ENCODE measurements at places on chromosomes 7 and 10.

DNA sequence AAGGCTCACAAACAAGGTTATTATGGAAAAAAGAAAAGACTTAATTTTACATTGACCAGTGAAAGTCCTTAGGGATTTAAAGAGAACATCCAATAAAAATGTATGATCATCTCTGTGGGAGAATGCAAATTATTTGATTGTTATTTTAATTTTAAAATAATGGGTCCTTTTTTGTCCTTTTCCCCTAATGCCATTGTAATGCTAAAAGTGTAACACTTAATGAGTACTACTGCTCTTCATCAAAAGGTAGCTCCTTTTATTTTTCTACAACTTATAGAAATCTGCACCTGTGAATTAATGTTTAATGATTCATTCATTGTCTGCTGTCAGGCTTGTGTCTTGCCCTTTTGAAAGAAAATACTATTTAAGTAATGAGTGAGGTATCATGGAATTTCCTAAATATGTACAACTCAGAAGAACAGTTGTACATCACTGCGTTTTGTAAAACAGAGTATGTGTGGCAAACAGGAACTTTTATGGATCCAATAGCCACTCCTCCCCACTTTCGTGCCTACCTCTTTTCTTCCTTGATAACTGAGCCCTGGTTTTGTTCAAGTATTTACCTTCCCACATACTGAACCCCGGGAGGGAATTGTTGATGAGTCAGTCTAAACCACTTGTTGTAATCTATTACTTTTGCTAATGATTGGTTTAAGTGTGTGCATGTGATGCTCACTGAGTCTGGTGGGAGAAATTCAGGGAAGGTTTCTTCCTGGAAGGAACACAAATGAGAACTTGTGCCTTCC lies 19.9 kb upstream of the TRUB1 start:
- no peak for DNase-seq

- DNase-seq: no peak
Observed at GRCh38 chr10:870564-871166, 60.8 kb downstream of the LARP4B start.

GRCh38 chr7:80883154-80884025 lies 35.5 kb downstream of the SEMA3C start:
- no peak for DNase-seq

DNA sequence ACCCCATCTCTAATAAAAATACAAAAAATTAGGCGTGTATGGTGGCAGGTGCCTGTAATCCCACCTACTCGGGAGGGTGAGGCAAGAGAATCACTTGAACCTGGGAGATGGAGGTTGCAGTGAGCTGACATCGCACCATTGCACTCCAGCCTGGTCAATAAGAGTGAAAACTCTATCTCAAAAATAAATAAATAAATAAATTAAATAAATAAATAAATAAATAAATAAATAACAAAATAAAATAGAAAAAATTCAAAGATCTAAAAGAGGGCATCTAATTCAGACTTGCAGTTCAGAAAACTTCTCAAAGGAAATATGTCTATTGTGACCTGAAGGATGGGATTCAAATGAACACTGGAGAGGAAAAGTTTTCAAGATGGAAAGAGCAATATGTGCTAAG lies 1085.1 kb downstream of the SORCS3 start:
- DNase-seq: no peak

GRCh38 chr7:44894888-44895580 lies 9.7 kb upstream of the PURB start:
- DNase-seq: no peak

- DNase-seq: no peak
Observed at GRCh38 chr7:23022258-23022769, 8.4 kb upstream of the HYCC1 start.

GRCh38 chr10:125788156-125789034 lies 12.8 kb upstream of the MMP21 start:
- DNase-seq: no peak

DNA sequence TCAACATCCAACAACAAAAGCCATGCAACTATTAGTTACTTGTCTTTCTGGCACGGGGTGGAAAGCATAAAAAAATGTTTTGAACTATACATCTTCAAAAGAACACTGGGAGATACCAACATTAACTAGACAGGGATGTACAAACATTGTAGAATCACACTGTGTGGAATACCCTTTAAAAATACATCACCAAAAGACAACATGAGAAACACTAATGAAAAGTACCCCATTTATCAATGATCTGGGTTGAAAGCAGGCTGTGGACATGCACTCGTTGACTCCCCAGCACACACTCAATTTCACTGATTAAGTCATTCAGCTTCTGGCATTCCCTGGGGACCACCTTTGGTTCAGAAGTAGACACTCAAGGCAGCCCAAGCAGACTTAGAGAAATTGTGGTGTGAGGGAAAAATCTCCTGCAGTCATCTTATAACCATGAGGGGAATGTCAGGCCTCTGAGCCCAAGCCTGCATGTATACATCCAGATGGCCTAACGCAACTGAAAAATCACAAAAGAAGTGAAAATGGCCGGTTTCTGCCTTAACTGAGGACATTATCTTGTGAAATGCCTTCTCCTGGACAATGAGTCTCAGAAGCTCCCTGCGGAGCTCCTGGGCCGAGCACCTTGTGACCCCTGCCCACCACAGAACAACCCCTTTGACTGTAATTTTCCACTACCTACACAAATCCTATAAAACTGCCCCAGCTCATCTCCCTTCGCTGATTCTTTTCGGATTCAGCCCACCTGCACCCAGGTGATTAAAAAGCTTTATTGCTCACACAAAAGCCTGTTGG lies 53.0 kb downstream of the CACUL1 start:
- DNase-seq: no peak

DNA sequence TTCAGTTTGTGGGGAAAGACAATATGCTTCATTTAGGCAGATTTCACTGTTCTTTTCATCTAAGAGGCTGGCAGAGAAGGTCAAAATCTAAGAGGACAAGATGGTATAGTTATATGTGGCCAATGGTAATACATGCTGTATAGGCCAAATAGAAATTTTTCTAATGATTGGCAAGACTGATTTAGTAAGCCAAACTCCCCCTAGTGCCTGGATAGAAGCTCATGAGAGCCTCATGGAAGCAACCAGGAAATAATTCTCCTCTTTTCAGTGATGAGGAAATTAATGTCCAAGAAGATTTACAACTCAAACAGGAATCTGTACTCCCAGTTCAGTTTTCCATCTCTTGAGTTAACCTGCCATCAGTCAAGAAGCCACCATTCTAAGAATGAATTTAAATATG lies 253.6 kb upstream of the PHF14 start:
- DNase-seq: no peak

- DNase-seq: no peak
Observed at GRCh38 chr10:12022580-12023257, 19.9 kb downstream of the UPF2 start.

GRCh38 chr7:139169816-139170215 lies 60.3 kb upstream of the ZC3HAV1 start:
- DNase-seq: no peak

GRCh38 chr10:75922435-75922834 lies 491.0 kb downstream of the LRMDA start:
- DNase-seq: no peak

- no peak for DNase-seq
Observed at GRCh38 chr10:31142026-31142425, 110.4 kb upstream of the ZNF438 start.

DNA sequence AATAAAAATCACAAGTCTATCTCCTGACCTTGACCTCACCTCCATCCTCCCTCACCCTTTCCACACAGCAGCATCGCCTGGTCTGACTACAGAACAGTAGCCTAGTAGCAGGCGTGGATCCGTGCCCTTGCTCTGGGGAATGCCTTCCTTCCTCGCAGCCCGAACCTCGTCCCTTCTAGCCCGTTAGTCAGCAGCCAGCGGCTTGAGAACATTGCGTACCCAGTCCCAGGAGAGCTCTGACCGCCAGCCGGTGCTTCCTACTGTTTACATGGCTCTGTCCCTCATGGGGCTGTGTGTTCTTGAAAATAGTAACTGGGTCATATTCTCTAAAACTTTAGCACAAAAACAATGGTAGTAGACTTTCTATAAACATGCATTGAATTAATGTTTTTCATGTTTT lies 682.7 kb upstream of the IGFBP3 start:
- DNase-seq: no peak

- DNase-seq: no peak
Observed at GRCh38 chr10:110209454-110209925, 2.1 kb downstream of the MXI1 start.

DNA sequence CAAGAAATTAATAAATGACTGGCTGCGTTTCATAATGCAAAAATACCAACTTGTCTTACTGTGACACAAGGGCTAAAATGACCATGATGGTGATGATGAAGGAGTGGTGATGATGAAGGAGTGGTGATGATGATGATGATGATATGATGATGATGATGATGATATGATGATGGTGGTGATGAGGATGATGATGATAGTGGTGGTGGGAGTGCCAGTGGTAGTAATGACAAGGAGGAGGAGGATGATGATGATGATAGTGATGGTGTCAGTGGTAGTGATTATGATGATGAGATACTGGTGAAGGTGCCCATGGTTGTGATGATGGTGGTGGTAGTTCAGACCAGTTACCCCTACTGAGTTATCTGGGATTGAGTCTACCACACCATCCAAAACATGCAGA lies 265.9 kb downstream of the FGFR2 start:
- DNase-seq: no peak

DNA sequence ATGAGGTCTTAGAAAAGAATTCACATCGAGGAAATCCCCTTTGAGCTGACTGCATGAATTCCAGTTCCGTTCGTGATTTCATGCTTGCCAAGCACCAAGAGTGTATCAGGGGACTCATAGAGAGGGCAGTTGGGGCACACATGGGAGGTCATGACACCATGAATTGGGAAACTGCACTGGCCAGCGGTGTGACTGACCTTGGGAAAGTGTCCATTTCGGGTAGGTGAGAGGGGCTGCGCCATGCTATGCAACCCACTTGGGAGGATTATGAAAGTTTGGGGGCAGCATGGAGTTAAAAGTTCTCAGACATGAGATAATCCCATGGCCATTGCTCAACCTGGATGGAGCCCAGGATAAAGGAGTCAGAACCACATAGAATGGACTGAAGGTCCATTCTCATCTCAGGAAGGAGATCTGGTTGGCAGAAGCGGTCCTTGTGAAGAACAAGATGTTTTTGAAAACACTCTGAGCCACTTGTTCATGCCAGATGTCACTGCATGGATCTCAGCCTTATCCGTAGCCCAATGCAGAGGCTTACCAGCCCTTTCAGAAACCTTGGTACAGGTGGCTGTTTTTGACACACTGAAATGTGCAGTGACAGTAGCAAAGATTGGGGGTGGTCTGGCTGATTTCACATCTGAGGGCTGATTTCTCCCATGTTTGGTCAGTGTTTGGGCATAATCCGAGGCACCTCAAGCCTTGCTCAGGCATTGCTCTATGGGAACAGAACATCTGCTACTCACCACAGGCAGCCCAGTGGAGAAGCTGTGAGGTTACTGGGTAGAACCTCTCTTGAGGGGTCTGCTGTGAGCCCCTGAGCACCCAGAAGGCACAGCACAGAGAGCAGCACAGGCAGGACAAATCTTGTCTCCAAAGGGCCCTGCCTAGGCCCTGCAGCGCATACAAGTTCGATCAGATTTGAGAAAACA lies 252.3 kb downstream of the CXCL12 start:
- no peak for DNase-seq

DNA sequence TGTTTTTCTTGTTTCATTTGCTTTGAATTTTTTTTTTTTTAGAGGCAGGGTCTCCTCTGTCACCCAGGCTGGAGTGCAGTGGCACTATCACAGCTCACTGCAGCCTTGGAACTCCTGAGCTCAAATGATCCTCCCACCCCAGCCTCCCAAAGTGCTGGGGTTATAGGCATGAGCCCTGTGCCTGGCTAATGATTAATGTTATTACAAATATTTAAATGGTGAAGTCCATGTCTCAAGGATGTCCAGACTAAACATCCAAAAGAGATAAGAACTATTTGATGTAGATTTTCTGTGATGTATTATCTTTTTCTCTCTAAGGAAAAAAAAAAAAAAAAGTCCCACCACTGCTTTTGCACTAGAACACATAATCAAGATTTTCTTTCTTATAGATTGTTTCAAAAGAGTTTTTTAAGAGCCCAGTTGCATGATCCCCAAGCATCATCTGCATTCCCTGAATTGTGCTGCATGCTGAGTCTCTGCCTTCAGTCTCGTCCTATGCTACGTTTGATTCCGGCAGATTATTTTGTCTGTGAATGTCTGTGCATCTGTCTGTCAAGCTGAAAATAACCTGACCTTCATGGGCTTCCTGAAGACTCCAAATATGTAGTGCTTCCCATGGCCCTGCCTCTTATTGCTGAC lies 33.4 kb downstream of the MACROH2A2 start:
- DNase-seq: no peak

GRCh38 chr7:135943134-135943879 lies 33.9 kb downstream of the MTPN start:
- DNase-seq: no peak

DNA sequence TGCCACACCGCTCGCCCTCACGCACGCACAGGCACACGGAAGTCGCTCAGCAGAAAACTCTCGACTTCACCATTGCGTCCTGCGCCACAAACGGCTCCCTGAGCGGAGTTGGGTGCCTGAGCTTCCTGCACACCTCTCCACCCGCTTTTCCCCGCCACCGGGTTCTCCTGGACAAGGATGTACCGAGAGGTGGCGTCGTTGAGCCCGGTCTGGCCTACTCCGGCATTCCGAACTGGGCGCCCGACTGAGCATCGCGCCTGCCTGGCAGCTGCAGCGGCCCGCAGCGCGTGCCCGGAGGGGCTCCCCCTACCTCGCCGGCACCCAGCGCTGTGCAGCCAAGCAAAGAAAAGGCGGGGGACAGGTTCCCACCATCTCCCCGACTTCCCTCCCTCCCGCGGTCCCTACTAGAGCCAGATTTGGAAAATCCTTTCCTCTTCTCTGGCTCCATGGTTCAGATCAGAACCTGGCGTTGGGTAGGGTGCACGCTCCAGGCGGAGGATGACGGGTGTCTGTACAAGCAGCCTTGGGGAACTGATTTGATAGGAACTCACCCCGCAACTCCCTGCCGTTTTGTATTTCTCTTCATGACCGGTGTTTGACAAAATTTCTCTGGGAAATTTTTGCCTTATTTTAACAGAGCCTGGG lies 1.7 kb downstream of the SORCS3 start:
- no peak for DNase-seq

- no peak for DNase-seq
Observed at GRCh38 chr7:39979406-39980073, 29.5 kb downstream of the CDK13 start.

- DNase-seq: no peak
Observed at GRCh38 chr7:54864663-54865062, 105.7 kb upstream of the SEC61G start.

- DNase-seq: no peak
Observed at GRCh38 chr10:97376413-97376812, 24.7 kb downstream of the RRP12 start.

DNA sequence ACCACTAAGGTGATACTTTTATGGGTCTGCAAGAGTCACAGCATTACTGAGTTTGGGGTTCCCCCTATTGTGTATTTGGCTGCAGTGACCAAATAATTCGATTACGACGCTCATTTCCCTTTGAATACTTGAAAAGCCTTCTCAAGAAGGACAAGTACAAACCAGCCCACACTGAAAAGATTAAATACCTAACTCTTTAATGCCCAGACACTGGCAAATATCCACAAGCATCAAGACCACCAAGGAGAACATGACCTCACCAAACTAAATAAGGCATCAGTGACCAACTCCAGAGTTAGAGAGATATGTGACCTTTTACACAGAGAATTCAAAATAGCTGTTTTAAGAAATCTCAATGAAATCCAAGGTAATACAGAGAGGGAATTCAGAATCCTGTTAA lies 31.8 kb upstream of the SFTPD start:
- no peak for DNase-seq
